ENCODE measurements at places on chromosomes 2 and 18.

DNA sequence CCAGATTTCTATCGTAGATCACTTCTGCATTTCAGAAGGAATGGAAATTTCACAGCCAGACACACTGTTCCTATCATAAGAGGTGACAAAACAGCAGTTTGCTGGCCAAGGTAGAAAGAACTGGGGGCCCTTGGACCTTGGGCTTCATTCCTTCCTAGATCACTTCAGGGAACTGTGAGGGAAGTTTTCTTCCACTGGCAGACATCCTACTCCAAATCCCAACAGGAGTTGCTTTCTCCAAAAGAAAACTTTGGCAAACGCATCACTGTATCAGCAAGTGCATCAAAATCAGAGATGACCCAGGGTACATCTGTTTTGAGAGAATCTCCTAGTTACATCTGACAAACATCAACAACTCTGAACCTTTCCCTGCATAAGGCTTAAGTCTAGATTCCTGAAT lies 348.4 kb upstream of the KLHL29 start:
- DNase-seq = no peak

GRCh38 chr2:216619411-216620393 lies 13.5 kb upstream of the IGFBP2 start:
- DNase-seq = no peak

- no peak for DNase-seq
Measured at GRCh38 chr2:136093583-136093982, 24.4 kb downstream of the CXCR4 start.

DNA sequence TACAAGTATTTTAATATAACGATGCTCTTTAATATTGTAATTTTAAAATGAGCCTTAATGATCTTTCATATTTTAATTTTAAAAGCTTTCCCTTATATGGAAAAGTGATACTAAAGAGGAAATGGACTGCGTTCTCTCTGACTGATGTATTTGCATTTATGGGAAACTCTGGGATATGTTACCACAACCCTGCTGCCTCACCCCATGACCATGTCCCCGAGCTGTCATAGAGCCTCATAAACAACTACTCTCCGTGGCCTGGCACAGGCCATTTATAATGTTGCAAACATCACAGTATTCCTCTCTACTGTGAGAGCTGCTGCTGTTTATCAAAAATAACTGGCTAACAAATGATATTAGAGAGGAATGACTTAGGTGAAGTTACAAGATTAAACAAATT lies 75.8 kb upstream of the SEC11C start:
- no peak for DNase-seq

DNA sequence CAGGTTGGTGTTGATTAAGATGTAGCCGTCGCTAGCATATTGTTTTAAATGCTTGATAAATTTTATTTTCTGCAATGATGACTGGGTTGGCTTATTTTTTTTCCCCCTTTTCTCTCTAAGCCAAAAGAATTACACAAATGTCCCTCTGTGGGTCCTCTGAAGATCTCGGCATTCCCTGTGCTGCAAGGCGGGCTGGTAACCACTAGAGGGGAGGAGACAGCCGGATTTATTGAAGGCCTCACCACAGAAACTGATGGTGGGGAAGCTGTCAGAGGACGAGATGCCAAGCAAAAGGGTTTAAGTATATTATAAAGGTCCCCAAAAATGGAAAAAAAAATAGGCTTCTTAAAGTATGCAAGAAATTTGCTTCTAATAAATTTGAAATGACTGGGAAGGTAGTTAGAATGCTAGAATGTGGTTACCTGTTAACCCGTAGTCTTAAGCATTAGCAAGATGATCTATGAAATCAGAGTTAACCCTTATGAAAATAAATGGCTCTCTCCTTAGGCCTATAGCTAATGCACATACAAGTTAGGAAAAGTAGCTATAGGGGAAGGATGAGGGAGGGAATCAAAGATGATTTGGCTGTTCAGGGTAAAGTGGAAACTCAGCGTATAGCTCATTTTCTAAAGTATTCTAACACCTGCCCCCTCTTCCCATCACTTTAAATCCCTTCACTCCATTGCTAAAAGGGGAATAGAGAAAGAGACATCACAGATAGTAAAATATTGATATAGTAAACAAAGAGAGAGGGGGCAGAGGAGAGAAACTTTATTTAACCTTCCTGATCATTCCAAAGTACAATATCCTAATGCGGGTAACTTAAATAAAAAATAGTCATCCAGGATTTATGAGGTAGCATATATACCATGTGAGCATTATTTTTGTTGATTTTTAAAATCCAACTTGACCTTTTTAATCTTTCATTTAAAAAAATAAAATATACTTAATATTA lies 894.5 kb upstream of the POU3F3 start:
- no peak for DNase-seq

GRCh38 chr2:154696810-154697417 lies 1.6 kb upstream of the KCNJ3 start:
- no peak for DNase-seq

DNA sequence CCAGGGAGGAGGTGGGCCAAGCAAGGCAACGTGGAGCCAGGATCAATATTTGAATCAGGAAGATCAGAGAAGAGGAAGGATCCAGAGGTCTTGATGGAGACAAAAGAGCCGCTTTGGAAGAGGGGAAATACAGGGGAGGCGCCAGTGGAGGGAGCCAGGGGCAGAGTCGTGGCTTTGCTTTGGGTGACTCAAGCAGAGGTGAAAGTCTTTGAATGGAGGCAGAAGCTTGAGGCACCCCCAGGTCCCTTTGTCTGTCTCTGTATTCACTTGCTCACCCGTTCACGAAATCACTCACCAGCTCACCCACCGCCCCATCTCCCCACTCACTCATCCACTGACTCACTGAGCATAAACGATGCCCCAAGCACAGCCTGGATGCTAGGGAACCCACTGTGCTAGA lies 134.1 kb downstream of the ACOXL start:
- DNase-seq = no peak

- DNase-seq = no peak
Measured at GRCh38 chr2:106176446-106177099, 17.5 kb downstream of the UXS1 start.

- DNase-seq = no peak
Measured at GRCh38 chr2:85952196-85952734, 63.5 kb upstream of the ST3GAL5 start.

DNA sequence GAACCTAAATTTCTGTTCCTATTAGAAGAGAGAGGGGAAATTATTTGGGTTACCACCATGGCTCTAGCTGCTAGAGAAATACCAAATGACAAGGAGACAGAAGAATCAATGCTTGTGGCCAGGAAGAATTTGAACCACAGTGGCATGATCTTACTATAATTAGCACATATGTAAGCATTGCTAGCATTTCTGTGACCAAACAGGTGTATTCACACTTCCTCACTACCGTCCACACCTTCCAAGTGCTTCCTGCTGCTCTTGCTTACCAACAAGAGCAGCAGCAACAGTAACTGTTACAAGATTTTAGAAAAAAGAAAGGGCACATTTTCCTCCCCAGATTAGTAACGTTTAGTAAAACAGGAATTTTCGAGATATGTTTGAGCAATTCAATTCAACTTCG lies 60.5 kb downstream of the CDH7 start:
- no peak for DNase-seq

DNA sequence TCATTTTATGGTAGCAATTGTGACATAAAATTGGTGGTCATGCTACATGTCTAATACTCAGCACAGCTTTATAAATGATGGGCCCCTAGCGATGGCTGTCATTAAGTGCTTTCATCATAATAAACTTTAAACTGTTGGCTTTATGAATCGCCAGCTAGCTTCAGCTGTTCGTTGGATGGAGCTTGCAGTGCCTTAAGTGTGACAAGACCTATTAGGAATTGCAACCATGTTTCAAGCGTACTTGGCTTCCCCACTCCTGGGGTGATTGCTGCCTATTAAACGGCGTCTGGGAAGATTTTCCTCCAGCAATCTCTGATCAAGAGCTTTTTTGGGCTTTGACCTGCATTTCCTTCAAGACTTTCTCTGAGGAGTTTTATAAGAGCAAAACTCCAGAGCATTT lies 164.5 kb upstream of the SIX3 start:
- DNase-seq = no peak

DNA sequence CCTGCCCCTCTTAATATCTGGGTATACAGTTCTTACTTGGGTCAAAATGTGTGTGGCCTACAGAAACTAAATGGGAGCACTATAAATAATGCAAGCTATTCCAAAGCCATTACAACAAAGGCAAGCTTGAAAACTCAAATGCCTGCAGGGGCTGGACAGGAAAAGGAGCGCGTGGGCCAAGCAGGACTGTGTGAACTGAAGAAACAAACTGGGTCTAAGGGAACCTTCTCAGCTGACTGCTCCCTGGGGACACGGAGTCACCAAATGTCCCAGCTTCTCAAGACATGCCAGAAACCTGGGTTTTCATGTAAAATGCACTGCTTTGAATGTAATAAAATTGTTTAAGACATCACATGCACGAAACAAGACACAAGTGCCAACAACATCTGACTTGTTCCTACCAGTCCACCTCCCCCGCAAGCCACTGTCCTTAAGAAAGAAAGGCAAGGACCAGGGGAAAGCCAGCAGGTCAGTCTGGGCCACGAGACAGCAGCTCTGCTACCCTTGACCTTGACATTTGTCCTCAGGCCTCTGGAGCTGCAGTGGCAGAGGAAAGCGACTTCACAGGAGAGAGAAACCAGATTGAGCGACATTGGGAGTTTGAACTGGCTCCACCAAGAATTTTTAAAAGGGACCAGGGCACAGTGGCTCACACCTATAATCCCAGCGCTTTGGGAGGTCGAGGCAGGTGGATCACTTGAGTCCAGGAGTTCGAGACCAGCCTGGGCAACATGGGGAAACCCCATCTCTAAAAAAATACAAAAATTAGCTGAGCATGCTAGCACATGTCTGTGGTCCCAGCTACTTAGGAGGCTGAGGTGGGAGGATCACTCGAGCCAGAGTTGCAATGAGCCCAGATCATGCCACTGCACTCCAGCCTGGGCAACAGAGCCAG lies 89.7 kb upstream of the SH3BP4 start:
- no peak for DNase-seq

DNA sequence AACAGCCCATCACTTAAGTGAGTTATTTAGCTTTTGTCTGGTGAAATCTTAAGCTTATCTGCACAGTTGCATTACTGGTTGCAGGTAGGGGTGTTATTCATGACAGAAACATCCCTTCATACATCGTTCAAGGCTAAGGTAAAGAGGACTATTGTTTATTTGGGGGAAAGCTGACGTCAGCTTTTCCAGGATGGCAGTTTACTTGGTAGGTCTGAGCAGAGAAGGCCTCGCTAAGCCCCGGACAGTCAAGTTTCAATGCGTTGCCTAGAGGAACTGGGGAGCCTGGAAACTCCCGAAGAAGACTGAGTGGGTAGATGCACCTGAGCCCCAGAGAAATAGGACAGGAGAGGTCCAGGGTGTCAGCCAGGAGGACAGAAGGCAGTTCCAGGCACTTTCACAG lies 2.2 kb downstream of the RNU4ATAC start:
- no peak for DNase-seq

GRCh38 chr2:160257041-160257742 lies 57.1 kb upstream of the ITGB6 start:
- DNase-seq = no peak

DNA sequence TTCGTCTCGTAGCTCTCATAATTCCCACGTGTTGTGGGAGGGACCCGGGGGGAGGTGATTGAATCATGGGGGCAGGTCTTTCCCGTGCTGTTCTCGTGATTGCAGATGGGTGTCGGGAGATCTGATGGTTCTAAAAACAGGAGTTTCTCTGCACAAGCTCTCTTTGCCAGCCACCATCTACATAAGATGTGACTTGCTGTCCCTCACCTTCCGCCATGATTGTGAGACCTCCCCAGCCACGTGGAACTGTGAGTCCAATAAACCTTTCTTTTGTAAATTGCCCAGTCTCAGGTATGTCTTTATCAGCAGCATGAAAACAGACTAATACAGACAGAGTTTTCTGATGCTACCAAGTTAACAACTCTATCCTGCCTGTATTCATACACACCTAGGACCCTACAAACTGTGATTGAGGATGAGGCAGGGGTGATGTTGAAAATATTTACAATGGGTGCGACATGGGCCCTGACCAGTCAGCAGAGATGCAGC lies 3.9 kb downstream of the APOB start:
- DNase-seq = no peak

DNA sequence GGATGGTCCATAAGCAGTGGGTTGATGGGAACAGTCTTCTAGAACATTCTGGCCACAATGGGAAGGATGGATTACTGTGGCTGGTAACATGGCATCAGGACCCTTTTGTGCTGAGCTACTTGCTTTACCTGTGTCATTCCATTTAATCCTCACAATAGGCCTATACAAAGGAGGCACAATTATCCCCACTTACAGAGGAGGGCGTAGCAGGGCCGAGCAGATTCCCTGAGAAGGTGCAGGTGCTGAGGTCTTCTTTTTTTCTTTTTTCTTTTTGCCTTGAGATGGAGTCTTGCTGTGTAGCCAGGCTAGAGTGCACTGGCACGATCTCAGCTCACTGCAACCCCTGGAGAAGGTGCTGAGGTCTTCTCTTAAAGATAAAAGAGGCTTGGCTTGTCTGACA lies 6.7 kb upstream of the LRRC30 start:
- DNase-seq = no peak

DNA sequence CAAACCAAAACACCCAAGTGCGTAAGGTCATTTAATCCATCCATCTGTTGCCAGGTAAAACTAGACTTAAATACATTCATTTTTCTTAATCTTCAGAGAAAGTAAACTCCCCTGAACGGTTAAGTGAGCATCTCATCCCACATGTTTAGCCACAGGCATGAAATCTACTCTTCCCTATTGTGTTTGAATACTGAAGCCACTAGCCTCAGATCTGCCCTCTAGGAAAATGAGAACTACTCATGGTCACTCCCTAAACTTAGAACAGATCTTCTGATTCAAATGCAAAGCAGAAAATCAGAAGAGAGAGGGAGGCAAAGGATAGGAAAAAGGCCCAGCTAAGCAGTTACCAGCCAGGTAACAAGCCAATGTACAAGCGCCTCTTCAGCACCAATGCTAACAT lies 7.1 kb downstream of the TMEM247 start:
- no peak for DNase-seq

GRCh38 chr2:172712251-172712650 lies 23.4 kb upstream of the RAPGEF4 start:
- no peak for DNase-seq

GRCh38 chr2:15579641-15580040 lies 12.0 kb upstream of the DDX1 start:
- no peak for DNase-seq

DNA sequence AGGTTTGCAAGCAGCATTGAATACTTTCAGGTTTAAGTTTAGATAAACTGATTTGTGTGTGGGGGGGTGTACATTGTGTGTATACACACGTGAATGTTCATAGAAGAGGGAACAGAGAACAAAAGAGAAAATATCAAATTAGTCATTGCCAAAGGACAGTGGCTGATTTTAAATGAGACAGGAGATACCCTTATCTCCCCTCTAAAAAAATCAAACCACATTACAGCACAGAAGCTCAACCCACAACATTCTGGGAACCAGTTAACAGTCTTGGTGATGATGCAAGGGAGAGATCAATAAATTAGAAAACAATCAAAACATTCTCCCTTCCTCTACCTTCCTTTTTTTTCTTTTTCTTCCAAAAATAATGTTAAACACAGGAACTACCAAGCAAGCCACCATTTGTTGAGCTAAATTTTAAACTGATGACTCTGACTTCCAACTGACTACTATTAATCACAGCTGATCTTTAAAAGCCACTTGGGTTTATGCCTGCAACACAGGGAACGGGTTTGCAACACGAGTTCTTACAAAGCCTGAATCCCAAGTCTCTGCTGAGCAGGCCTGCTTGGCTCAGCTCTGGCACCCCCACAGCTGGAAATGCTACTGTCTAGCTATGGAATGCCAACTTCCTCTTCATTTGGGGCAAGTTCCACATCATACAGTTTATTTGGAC lies 119.2 kb upstream of the ACVR1C start:
- no peak for DNase-seq

Measured in T follicular helper cell (primary cell).